SHP77 (cell line): ENCODE measurements at places on chromosomes 4 and X.

DNA sequence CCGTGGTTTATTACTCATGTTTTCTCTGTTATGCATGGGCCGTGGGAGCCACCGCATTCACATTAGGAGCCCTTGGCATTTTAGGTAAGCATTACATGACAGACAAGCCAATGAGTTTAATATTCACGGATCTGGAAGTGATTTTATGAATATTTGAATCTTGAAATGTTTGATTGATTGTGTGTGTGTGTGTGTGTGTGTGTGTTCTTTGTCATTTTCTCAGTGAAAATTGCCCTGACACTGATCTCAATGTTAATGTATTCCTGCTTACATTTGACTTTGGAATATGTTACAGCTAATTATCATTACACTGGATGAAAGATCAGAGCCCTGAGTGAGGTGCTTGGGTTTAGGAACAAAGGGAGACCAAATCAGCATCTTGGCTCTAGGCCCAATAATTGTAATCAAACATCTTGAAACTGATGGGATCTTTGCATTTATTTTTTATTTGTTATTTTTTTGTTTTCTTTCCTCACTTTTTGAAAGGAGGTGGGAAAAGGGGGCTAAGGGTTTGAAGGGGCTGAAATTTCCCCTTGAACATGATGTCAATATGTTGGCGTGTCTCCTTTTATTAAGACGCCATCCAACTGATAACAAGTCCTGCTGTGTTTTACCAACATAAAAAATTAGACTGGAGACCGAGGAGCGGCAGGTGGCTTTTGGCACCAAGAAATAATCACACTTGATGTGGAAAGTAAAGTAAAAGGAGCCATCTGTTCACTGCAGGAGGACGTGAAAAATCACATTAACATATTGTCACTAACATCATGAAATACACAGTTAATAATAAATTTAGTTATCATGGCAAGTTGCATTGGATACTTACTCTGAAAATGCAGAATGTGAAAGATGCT, 5.2 kb upstream of the GK2 start:
- DNase-seq = no peak

GRCh38 chr4:2390784-2391421, 27.5 kb downstream of the ZFYVE28 start:
- DNase-seq = no peak

- no peak for DNase-seq
Observed at GRCh38 chr4:74444891-74445642, at the start of gene AREG. AREG (plus strand) TSS chr4:74445136; CDS start chr4:74445346, 210 bp downstream.

DNA sequence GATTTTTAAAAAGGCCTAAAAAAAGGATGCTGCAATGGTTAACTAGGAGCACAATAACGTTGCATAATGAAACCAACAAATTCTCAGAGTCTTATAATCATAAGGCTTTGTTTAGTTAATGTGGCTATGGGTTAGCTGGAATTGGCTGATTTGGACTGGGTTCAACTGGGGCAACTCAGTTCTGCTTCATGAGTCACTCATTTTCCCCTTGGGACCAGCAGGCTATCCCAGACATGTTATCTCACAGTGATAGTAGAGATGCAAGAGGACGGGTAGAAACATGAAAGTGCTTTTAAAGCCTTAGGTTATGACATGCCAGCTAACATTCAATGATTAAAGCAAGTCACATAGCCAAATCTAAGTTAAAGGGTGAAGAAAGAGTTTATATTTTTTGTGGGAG, 189.2 kb upstream of the GK2 start:
- no peak for DNase-seq

GRCh38 chrX:40855411-40855810, 120.1 kb upstream of the MED14 start:
- DNase-seq = no peak

DNA sequence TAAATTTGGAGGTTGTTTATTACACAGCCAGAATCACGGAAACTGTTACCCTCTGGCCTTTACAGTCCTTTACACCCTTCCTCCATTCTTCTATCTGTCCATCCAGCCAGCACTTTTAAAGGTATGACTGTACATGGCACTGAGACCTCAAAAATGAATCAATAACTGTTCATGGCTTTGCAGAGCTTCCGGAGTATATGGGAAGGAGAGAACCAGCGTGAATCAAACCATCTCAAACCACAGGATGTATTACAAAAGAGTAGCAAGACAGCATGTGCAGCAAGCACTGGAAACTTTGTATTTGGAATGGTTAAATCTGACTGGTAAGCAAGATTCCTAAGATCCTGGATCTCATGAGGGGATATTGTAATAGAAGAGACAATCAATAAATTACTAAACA, 228.5 kb upstream of the CASK start:
- no peak for DNase-seq

GRCh38 chr4:8063974-8064563, 94.5 kb downstream of the ABLIM2 start:
- DNase-seq = no peak

- DNase-seq = no peak
Observed at GRCh38 chr4:633976-634598, 8.7 kb downstream of the PDE6B start.

- no peak for DNase-seq
Observed at GRCh38 chr4:71126719-71127118, 133.3 kb downstream of the DCK start.

DNA sequence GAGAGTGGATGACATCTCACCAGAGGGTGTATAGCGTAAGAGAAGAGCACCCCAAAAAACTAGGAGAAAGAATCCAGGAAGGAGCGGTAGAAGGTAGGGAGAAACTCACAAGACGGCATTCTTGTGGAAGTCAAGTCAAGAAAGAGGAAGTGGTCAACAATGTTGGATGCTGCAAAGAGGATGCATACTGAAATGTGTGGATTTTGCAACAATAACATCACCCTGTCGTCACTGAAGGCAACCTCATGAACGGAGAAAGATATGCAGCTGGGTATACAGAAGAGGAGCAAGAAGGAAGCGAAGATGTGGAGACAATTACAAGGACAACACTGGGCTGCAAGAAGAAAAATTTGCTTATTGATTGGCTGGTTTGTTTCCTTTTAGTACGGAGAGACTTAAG, 11.4 kb upstream of the TAPT1 start:
- DNase-seq = no peak

DNA sequence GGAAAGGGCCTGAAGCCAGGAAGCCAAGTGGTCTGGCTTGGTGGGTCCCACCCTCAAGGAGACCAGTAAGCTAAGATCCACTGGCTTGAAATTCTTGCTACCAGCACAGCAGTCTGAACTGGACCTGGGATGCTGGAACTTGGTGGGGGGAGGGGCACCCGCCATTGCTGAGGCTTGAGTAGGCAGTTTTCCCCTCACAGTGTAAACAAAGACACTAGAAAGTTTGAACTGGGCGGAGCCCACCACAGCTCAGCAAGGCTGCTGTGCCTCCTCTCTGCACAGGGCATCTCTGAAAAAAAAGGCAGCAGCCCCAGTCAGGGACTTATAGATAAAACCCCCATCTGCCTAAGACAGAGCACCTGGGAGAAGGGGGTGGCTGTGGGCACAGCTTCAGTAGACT, 63.1 kb downstream of the AFM start:
- DNase-seq = no peak

DNA sequence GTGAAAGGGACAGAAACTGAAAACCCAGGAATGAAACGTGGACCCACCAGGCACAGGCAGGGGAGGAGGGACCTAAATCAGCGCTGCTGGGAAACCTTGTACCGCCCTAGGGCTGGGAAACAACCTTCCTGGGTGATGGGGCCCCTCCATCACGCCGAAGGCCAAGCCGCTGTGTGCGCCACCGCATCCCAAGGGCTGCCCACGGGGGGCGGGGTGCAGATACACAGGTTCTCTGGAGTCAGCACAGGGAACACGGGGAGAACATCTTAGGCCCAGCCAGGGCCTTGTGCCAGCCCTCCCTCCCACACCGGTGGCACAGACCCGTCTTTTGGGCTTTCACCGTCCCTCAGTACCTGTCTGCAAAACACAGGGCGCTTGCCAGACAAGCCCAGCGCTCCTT, 13.0 kb downstream of the UVSSA start:
- no peak for DNase-seq

- no peak for DNase-seq
Observed at GRCh38 chr4:26613237-26613636, 29.4 kb downstream of the TBC1D19 start.

- no peak for DNase-seq
Observed at GRCh38 chr4:89364541-89364940, 56.9 kb upstream of the GPRIN3 start.

DNA sequence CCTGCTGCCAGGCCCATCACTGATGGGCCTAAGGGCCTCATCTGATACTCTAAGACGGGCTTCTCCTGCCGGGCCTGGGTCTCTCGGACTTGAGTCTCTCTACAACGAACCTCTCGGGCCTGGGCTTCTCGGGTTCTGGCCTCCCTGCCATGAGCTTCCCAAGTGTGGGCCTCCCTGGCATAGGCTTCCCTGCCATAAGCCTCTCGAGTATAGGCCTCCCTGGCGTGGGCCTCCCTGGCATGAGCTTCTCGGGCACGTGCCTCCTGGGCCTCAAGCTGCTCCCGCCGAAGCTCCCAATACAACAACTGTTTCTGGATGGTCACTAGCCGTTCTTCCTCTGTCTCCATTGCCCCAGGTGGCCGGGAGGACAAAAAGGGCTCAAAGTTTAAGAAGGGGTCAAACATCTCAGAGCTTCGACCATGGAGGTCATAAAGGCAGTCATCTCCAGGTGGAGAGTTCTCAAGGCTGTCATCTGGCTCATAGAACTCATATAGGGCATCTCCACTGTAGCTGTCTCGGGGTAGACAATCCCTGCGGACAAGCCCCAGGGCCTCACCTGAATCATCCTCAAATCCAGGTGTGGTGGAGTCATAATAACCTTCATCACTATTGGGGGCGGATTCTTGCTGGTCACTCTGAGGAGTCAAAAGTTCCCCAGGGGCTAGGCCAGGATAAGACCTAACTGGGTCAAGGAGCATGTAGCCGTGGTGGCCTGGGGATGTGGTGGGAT, 14.1 kb downstream of the AMER1 start:
- DNase-seq = no peak

DNA sequence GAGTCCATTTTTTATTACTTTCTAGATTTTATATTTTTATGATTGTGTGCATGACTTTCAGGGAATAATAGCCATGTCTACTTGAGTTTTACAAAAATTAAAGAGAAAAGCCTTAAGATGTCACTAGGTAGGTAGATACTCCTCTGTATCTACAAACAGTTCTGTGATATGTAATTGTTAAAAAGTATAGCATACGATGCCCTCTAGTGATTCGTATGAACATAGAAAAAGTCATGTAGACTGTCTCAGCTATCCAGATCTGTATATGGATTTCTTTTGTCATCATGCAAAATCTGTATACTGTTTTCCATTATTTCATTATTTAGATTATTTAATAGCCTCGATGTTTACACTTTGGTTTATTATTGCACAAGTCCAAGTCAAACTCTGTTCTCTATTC, 856.6 kb downstream of the CENPC start:
- DNase-seq = peak; percentile 47

DNA sequence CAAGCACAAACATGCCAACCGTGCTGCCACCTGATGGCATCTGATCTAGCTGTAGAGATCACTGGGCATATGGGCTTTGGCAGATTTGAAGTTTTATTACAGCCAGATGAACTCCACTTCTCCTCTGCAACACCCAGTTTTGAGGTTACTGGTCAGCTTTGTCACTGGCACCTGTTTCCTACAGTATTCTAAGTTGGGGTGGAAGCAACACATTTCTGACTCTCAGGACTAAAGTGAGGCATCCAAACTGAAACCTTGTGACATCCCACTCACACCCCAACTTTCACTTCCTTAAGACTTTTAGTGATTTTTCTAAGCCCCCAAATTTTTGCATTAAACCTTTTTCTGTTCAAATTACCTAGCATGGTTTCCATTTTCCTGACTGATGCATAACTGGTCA, 115.1 kb upstream of the PCDH18 start:
- no peak for DNase-seq

DNA sequence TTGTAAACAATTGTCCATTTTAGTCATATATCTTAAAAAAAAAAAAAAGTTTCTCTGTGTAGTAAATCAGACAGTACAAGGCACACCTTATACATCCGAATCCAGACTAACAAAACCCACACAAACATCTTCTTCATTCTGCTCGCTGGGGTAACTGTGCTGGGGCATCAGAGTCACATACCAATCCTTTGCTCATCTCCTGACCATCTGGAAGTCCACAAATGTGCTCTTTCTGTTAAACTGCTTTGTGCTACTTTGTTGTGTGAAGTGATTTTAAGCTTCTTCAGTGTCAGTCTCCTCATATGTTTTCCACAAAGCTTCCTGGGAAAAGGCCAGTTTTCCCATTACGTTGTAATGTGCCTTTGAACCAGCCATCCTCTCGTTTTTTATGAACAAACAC, 86.2 kb upstream of the CBR4 start:
- no peak for DNase-seq

DNA sequence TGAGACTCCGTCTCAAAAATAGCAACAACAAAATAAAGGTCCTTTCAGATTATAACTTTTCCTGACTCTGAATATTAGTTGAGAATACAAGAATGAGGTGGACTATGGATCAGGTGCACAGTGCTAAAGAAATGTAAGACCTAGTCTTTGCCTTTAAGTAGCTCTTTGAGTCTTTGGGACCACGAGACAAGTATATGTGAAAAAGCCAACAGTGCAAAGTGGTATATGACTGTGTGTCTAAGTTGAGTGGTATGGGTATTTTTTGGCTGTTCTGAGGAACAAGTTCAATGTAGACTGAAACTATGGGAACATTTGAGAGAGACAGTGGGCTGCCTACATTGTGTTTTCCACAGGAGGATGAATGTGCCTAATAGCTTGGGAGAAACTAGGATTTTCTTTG, 2.8 kb downstream of the GAB1 start:
- no peak for DNase-seq

GRCh38 chrX:112844250-112844649, 3.6 kb upstream of the AMOT start:
- DNase-seq = no peak

GRCh38 chr4:80614319-80614718, 278.8 kb downstream of the CFAP299 start:
- no peak for DNase-seq

DNA sequence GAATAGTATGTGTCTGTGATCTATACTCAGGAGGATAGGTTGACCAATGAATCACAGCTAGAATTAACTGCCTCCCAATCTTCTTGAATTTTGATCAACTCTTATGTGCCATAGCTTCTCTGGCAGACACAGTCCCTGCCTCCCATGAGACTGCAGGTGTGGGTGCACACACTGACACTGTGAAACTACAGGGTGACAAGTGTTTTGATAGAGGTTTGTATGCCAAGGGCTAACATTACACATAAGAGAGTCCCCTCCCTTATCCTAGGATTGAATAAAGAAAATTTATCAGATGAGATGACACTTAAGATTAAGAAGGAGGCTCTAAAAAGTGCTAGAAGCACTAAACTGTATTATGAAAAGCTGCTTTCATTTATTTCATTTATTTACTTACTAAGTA, 218.4 kb upstream of the BMP3 start:
- no peak for DNase-seq
